Skeletal muscle cell (primary cell): ENCODE measurements at places on chromosomes 6 and 20.

DNA sequence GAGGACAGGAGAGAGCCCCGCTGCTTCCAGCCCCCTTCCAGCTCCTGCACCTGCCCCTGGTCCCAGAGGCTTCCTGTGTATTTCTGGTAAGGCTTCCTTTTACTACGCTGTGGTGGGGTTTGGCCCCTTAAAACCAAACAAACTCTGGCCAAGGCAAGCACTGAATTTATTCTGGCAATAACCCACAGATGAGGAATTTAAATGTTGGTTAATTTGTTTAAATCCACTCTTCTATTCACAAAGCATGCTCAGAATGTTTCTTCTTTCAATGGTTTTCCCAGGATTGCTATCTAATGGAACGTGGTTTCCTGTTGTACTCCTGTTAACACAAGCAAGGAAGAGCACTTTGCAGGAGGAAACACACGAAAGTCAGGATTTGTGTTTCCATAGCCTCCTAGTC lies 236.5 kb upstream of the FOXQ1 start:
- DNase-seq, result no peak

GRCh38 chr6:154938221-154938580 lies 56.9 kb upstream of the TIAM2 start:
- DNase-seq, result no peak

GRCh38 chr6:98094696-98095095 lies 739.7 kb upstream of the POU3F2 start:
- DNase-seq, result no peak

DNA sequence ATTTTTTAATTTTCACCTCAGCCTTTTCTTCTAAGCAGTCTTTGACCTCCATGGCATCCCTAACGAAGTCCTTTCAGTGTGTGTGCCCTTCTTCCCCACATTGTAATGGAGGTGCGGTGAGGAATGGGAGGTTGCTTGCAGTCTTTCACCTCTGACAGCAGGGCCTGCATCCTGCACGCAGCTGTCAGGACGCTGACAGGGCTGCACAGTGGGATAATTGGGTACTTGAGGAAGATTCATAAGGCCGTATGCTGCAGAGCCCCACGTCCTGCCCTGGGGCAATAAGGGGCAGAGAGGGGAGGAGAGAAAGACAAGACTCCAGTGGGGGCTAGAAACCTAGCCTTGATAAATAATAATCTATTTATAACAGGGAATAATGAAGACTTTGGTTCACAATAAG lies 184.7 kb downstream of the SAMD5 start:
- DNase-seq, result no peak

DNA sequence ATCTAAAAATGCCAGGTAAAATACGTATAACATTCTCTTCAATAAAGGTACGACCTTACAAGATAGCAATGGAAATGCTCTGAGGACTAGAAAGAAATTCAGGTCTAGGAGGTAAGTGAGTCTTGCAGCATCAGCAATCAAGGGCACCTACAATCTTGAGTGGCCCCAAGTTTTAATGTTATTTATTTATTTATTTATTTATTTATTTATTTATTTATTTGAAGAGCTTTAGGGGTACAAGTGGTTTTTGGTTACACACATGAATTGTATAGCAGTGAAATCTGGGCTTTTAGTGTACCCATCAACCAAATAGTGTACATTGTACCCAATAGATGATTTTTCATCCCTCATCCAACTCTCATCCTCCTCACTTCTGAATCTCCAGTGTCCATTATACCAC lies 574.0 kb upstream of the POU3F2 start:
- no peak for DNase-seq

DNA sequence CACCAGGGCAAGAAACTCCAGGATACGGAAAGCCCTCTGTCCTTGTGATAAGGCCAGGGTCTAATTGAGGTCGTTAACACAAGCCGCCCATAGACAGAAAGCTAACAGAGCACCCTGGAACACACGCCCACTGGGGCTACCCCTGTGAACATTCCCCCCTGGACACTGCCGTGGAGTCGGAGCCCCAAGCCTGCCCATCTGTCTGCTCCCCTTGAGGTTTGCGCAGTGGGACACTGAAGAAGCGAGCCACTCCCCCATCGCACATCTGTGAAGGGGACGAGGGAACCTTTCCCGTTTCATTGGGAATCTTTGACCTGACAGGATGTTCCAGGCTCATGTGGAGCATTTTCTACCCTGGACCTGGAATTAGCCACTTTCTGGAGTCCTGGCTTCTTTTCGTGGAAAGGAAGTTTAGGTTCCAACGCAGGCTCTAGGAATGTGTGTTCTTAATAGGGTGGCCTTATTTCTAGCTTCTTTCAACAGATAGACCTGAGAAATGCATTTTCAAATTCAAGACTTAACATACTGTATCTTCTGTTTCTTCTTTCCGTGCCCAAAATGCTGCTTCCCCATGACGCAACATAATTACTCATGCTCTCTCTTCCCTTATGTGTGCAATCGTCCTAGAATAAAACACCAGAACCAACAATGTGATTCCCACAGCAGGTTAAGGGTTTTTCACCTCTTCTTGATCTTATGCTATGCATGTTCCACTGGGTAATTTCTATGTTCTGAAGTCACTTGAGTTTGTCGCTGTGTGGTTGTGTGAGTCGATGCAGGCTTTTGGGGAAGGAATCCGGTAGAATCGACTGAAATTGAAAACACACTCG lies 161.1 kb downstream of the ERMARD start:
- DNase-seq, result no peak
